ENCODE measurements at places on chromosomes 6 and 20. TPM values are rescaled to one million over a fixed set of nuclear protein-coding genes. Genes with fewer than 3 reads are reported as not detected.

GNL1 gene
- total RNA-seq: 30.3 TPM

- ATAC-seq: no peak
Measured at GRCh38 chr6:292506-293192, 362 bp downstream of the DUSP22 start.

TGM6 gene
- not detected for total RNA-seq

GRCh38 chr6:121439926-121440325, 4.5 kb downstream of the GJA1 start:
- no peak for ATAC-seq

GRCh38 chr6:135869857-135870256, 18.4 kb downstream of the PDE7B start:
- no peak for ATAC-seq

DNA sequence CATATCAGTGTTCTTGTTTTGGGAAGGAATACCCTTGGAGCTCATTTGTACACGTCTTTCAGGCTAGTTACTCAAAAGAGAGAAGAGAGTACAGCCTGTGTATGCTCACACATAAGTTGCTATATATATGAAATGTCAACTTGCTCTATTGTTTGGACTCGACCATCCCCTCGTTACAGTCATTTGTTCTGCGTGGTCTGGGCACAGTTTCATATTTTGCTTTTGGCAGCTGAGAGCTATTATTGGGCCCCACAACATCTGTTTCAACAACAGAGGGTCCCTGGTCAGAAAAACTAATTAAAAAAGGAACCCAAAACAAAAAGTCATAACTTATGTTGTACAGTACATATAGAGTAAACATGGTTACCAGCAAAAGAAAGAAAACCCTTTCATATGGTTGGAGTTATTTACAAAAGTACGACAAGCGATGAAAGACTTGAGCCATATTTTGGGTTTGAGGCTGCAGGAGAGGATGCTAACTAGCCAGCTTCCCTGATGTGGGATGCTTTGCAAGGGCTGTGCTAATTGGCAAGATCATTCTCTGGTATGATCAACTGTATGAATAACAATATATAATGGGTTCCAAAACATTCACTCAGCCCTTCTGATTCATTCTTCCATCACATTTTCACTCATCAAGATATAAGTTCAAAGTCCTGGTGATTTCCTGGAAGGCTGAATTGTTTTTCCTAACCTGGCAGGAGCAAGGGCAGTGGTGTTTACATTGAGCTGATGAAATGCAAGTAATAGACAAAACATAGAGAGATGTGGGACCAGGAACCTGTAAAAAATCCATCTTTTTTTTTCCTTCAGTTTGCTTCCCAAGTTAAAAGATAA, 137.9 kb downstream of the RPS12 start:
- ATAC-seq: no peak

- peak; percentile 64 for ATAC-seq
Measured at GRCh38 chr20:10219452-10219791, 792 bp downstream of the SNAP25 start.
